ENCODE measurements at places on chromosomes 7 and 10.

GRCh38 chr7:42736931-42737330 lies 174.9 kb downstream of the C7orf25 start:
- no peak for DNase-seq

GRCh38 chr10:131977323-131978096 lies 4.2 kb downstream of the BNIP3 start:
- no peak for DNase-seq

GRCh38 chr7:102426268-102427018 lies 6.9 kb upstream of the ORAI2 start:
- peak; percentile 72 for DNase-seq

DNA sequence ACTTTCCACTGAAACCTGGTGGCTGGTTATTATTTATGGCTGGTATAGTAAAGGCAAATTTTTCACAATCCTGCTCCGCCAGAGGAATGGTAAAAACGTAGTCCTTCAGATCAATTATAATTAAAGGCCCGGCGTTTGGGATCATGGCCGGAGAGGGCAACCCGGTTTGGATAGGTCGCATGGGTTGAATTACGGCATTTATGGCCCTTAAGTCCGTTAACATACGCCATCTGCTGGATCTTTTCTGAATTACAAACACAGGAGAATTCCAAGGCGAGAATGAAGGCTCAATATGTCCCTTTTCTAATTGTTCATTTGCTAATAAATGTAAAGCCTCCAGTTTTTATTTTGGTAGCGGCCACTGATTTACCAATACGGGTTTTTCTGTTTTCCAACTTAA lies 11.3 kb upstream of the TAS2R3 start:
- DNase-seq = no peak

DNA sequence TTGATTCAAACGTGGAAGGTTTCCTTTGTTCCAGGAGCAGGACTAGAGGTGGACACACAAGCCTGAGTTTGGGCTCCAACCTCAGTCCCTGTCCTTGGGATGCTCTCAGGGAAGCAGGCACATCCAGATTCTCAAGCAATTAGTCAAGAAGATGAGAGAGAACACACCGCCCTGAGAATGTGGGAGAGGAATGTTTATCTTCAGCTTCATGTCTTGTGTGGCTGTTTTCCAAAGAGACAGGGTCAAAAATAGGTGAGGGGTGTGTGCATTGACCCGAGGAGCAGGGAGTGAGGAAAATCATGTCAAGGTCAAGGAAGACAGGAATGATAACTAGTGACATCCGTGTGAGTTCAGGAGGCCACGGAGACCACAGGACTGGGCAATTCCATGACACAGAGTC lies 472.2 kb upstream of the C7orf33 start:
- DNase-seq = no peak

GRCh38 chr10:74391786-74392185 lies 240.8 kb downstream of the ADK start:
- DNase-seq = no peak
